Osteoblast (primary cell): ENCODE measurements at places on chromosomes 4 and X. TPM values are rescaled to one million over a fixed set of nuclear protein-coding genes. Genes with fewer than 3 reads are reported as not detected.

Gene CC2D2A
- total RNA-seq, result 34.0 and 35.4 TPM in 2 replicates

Gene STARD8
- total RNA-seq, result 1.4 and 1.5 TPM in 2 replicates

Gene HOPX
- total RNA-seq, result 0.29 and 0.36 TPM in 2 replicates

Gene SPANXA1
- total RNA-seq, result 0.29 TPM in 1 of 2 replicates, not detected in the other

Gene KIT
- 0.29 and 0.36 TPM in 2 replicates for total RNA-seq

Gene COQ2
- total RNA-seq, result 14.1 and 17.1 TPM in 2 replicates

Gene USP17L19
- not detected in 2 replicates for total RNA-seq

Gene MFSD8
- 27.1 and 37.7 TPM in 2 replicates for total RNA-seq

Gene COL4A5
- total RNA-seq, result under 0.01 and 0.36 TPM in 2 replicates

- no peak for DNase-seq
These were observed 1.5 kb upstream of the NWD2 start for GRCh38 chr4:37243051-37243450.

GRCh38 chr4:139690419-139690818 is 24.8 kb downstream of the MGST2 start:
- no peak for DNase-seq

DNA sequence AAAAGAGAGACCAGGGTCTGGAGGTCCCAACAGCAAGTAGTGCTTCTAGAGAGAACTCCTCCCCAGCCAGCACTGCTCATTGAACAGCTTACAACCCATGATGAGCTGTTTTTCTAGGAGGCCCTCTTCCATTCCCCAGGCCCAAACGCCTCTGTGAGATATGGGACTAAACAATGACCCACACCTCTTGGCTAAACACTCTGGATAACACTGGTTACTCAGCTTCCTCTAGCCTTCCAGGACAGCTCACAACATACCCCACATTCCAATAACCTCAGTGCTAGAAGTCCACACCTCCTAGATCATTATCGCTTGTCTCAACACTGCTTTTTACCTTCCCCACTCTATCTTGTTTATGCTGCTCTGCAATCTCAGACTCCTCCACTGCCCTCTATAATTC is 35.4 kb upstream of the PGRMC2 start:
- DNase-seq, result peak; percentile 53

DNA sequence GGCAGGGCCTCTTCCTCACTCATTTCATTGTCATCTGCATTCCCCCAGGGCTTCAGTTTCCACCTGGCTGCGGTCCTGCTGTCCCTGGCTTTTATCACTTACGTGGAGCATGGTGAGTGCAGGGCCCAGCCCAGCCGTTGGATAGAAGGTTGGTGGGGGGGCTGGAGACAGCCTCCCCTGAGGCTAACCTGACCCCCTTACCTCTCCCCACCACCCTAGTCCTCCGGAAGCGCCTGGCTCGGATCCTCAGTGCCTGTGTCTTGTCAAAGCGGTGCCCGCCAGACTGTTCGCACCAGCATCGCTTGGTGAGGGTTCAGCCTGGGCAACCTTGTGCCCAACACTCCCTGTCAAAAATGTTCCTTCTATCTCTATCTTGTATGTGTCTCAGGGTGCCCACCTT is 5.8 kb upstream of the EBP start:
- no peak for DNase-seq

GRCh38 chr4:87937523-87937922 is 38.0 kb upstream of the SPP1 start:
- no peak for DNase-seq

DNA sequence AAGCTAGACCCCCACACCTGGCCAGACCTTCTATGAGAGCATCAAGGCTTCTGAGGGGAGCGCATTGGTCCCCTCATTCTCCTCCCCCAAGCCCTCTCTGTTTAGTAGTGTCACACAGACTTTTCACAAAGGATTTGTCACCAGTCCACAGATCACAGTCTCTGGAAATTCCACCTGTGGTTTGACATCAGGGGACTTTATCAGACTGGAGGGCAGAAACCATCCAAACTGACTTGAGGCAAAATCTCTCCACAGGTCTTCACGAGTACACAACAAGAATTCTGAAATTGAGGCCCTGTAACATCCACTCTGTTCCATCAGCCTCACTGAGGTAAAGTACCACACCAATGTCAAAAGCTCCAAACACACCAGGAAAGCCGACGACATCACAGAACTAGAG is 112.5 kb downstream of the SH3KBP1 start:
- DNase-seq, result no peak

DNA sequence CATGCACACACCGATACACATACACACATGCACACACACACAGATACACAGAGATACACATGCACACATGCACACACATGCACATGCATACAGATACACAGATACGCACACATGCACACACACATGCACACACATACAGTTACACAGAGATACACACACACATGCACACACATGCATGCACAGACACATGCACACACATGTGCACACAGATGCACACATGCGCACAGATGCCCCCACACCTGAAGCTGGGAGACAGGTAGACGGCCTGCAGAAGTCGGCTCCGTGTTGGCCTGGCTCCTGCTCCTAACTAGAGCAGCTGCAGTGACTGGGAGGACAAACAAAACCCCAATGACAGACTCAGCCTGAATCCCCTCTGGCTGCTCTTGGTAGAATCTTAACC is 46.8 kb downstream of the PSAPL1 start:
- no peak for DNase-seq

DNA sequence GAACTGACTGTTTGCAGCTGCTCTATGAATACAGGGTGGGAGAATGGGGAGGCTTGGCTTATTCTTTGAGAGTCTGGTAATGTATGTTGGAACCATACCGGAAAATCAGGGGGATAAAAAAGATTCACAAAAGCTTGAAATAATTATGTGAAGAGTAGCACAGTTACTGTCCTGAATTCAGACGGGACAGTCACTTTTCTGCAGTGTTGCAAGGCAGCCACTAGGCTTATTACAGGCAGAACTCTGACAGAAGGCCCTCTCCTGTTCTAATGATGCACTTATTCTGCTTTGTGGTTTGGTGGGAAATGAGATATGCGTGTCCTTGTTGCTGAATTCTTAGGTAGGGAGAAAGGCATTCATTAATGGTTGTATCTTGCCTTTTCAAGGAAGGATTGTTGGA is 37.2 kb downstream of the GUCY1B1 start:
- DNase-seq, result peak; percentile 18

DNA sequence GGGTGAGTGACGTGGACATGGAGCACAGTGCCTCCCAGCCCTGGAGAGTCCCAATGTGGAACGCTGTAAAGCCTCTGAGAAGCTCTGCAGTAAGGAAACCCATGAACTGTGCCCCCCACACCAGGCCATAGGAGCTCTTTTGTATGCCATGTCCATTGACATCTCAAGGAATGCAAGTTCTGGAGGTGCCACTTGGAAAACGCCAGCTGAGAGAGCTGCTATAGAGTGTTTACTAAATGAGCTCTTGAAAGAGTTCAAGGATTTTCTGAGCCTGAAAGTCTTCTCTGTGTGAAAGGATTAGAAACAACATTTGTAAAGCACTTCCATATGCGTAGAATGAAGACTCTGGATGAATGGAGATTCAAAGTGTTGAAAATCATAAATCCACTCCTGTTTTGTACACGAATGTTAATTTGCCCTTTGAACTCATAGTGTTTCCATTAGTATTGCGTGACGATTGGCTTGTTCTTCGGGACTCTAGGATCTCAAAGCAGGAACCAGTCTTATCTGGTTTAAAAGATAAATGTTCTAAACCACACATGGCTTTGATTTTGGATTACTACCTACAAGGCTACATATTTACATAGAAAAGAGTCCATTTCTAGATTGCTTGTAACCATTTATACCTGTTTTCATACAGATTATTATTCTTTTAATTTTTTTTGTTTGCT is 41.8 kb upstream of the STOX2 start:
- no peak for DNase-seq

DNA sequence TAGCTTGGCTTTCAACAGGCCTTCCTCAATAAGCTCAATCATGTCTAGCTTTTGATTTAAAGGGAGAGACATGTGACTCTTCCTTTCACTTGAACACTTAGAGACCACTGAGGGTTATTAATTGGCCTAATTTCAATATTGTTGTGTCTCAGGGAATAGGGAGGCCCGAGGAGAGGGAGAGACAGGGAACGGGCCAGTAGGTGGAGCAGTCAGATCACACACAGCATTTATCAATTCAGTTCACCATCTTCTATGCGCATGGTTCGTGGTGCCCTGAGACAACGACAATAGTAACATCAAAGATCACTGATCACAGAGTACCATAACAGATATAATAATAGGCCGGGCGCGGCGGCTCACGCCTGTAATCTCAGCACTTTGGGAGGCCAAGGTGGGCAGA is 17.8 kb downstream of the ZNF81 start:
- no peak for DNase-seq

GRCh38 chr4:99991741-99992140 is 41.7 kb upstream of the H2AZ1 start:
- no peak for DNase-seq

- DNase-seq, result no peak
These were observed 2.9 kb upstream of the MTM1 start for GRCh38 chrX:150565551-150565950.

DNA sequence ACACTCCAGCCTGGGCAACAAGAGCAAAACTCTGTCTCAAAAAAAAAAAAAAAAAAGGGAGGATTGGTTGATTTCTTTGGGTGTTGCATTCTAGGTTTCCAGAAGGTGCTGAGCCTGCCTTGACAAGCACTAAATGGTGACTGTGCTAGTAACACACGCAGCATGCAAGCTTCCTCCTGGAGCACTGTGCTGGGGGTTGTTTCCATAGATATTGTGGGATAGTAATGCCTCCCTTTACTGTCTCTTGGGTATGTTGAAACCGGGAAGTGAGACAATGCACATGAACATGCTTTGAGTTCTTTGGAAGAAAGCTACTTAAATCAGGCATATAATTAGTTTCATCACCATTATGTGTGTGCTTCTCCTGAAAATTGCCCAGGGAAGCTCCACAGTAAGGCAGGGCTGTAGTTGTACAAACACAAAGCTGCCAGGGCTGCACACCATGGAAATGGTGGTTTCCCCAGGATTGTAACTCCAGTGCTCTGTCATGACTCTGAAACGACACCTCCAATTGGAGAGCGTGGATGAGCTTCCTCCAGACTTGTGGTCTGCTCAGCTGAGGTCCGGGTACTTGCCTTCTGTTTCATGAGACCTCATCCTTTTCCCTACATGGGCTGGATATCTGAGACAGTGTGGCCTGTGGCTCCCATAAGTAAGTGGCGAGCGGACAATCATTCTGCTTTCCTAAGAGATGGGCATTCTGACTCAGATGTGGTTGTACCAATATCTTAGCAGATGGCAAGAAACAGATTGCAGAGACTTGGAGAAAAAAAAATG is 31.5 kb upstream of the STOX2 start:
- no peak for DNase-seq

GRCh38 chr4:70589785-70590184 is 2.3 kb upstream of the AMBN start:
- DNase-seq, result no peak
